Right atrium auricular region (tissue), 2 donors: ENCODE measurements at places on chromosomes 5 and 9. TPM values are rescaled to one million over a fixed set of nuclear protein-coding genes. Genes with fewer than 3 reads are reported as not detected.

DNA sequence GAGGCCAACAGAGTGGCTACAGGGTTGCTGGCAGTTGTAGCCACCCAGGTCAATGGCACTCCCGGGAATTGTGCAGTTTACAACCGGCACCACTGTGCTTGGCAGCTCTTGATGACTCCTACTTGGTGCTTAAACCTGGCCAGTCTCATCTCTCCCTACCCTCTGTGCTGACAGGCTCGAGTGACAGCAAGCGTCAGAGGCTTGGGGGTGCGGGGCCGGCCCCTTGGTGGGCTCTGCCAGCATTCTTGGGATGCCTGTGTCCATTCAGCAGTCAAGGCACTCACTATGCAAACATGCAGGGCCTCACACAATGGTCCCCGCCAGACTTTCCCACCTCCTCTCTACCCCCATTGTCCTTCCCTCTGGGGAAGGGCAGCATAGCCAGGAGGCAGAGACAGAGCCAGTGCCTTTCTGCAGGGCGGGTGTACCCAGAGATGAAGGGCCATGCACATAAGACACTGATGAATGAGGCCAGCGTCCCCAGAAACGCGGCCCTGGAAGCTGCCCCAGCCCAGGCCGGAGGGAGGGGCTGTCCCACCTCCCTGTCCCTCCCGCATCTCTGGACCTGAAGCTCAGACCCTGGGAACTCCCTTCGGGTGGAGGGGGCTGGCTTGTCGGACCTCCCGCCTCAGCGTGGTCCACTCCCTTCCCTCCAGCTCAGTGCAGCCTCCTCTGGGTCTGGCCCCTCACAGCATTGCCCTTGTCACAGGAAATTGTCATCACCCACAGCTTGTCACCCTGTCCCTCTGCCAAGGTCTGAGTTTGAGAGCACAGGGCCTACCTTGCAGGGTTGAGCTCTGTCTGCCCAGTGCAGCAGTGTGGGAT, 26.4 kb upstream of the NOTCH1 start:
- DNase-seq: no peak

- DNase-seq: no peak
These were observed 144.5 kb upstream of the NUDT12 start for GRCh38 chr5:103706939-103707682.

DNA sequence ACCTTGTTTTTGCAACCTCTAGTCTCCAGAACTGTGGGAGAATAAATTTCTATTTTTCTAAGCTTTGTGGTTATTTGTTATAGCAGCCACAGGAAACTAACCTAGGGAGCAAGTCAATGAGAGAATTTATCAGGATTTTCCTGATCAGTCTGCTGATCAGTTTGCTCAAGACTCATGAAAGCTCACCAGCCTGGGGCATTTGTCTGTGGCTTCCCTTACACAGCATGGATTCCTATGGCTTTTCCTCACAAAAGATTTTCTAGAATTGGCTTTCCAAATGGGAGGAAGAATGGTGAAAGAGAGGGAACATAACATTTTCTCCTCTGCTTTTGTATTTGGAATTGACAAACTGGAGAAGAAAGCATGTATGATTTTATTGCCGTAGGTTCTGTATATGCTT, 20.2 kb downstream of the ARRDC3 start:
- no peak for DNase-seq

GRCh38 chr5:169876386-169876785, 103.9 kb downstream of the INSYN2B start:
- DNase-seq: no peak

GRCh38 chr5:172003746-172004145, 2.7 kb downstream of the FBXW11 start:
- no peak for DNase-seq

DNA sequence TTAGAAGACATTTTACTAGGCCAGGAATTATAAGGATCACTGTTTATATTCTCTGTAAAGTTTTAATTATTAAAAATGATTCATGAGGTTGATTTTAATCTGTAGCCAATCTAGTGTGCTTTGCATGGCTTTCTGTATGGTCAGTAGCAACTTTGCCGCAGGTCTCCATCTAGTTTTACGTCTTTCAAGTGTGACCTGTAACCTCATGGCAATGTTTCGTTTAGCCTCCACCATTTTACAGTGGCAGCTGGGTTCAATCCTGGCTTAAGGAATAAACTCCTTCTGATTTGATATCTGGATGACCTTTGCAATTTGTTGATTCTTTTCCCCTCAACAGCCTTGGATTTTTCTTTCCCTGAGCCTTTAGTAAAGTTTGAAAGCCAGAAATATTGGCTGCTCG, 434.5 kb upstream of the CDH9 start:
- no peak for DNase-seq

- no peak for DNase-seq
These were observed 216.3 kb downstream of the KIAA0825 start for GRCh38 chr5:94402096-94402495.

GRCh38 chr5:106454050-106454449, 1216.7 kb downstream of the EFNA5 start:
- no peak for DNase-seq

- DNase-seq: no peak
These were observed 343.8 kb upstream of the CDH18 start for GRCh38 chr5:20331826-20332225.

GRCh38 chr5:111512375-111513130, at the start of gene STARD4:
TSS of gene STARD4 (minus strand) at chr5:111512535. CDS start at chr5:111507433, 5,102 bp downstream.
- DNase-seq: peak; percentile 96

DNA sequence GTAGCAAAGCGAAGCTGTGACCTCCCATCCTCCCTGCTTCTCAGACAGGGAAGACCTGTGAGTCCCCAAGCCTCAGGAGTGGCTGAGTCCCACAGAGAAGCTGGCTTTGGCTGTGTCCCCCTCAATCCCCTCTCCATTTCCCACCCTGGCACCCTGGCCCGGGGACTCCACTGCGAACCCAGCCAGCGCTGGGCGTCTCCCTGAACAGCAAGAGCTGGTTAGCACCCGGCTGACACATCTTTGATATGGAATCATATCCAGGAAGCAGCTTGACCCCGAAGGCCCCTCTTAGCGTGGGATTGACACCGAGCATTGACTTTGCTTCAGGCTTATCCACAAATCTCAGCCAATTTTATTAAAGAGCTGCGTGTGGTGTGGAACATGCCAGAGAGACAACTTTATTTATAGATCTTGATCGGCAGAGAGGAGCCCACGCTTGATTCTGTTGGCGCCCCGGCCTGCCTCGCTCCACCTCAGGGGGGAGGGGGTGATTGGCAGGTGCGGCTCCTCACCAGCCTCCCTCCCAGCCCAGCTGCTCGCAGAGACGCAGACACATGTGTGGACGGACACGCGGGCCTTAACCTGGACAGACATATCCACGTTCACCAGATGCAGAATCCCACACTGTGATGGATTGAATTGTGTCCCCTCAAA, 120.7 kb upstream of the MVB12B start:
- no peak for DNase-seq

- no peak for DNase-seq
These were observed 9.7 kb downstream of the MYO10 start for GRCh38 chr5:16926417-16926816.

DNA sequence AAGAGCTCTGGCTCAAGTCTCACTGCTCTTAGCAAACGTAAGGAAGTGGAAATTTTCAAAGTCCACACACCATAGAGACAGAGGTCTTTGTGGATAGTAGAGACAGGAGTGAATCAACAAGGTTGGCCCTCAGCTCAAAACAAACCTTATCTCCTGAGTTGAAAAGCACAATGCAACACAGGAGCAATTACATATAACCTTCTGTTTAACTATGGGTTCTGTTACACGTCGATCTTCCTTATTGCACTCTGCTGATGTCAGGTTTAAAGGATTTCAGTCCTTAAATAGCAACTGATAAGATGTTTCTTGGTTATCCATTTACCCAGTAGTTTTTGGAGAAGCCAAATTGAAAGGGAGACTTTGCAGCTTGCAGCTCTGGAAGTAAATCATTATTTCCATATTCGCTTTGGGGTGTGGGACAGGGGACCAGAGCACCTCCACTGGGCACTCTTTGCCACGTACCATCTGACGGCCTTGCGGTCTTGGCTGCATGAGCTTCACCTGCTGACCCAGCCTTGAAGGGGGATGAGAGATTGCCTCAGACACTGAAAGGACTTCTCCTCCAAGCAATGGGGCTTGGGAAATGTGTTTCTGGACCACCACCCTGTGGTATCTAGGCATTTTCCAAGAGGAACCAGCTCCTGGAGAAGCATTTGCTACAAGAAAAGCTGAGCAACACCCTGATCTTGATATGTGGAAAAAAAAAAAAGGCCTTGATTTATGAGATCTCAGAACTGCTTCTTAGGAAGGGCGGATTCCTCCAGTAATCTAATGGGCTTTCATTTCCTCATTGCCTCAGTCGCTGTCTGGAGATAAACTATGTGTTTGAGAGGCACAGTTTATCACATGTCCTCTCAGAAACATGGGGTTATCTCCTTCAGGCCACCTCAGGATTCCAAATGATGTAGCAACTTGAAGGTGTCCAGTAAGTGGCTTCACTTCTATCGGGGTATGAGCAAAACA, 56.2 kb upstream of the ZNF622 start:
- no peak for DNase-seq

DNA sequence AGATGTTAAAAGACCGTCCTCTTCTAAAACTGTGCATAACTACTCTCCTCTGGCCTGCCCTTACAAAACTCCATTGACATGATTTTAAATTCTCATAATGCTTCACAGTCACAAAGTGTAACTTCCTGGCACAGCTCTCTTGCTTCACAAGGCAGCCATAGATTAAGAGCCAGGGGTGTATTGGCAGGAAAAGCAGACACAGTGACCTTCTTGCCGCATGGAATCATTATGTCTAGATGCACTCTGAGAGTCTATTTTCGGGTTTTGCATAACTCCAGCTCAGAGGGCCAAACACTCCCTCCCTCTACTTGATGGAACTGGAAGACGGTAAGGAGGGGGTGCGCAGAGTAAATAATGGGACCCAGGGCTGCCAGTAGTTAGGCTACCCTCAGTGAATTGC, 110.1 kb downstream of the MARCHF3 start:
- DNase-seq: peak; percentile 63

GRCh38 chr9:129994882-129995281, 48.1 kb downstream of the FNBP1 start:
- no peak for DNase-seq

- DNase-seq: no peak
These were observed 464.9 kb downstream of the ELAVL2 start for GRCh38 chr9:23361096-23361495.

Gene AGPAT2
- total RNA-seq: 71.9 TPM

Gene SLC34A1
- not detected for total RNA-seq

Gene IGFBPL1
- 1.3 TPM for total RNA-seq

Gene IL5
- total RNA-seq: not detected

Gene CLIC3
- total RNA-seq: 11.8 TPM

Gene PROP1
- not detected for total RNA-seq

Gene ADAMTSL2
- total RNA-seq: 4.9 TPM

Gene DCANP1
- not detected for total RNA-seq

Gene OR1K1
- not detected for total RNA-seq

Gene PDE6A
- 0.08 TPM for total RNA-seq

Gene STXBP1
- 72.8 TPM for total RNA-seq

Gene SPATA31E1
- total RNA-seq: not detected
